SK-N-SH (cell line): ENCODE measurements at places on chromosomes 3 and 15.

GRCh38 chr15:35697549-35698299, 151.8 kb upstream of the DPH6 start:
- DNase-seq, result no peak

GRCh38 chr15:91603384-91604080, 250.0 kb upstream of the SLCO3A1 start:
- DNase-seq, result no peak

DNA sequence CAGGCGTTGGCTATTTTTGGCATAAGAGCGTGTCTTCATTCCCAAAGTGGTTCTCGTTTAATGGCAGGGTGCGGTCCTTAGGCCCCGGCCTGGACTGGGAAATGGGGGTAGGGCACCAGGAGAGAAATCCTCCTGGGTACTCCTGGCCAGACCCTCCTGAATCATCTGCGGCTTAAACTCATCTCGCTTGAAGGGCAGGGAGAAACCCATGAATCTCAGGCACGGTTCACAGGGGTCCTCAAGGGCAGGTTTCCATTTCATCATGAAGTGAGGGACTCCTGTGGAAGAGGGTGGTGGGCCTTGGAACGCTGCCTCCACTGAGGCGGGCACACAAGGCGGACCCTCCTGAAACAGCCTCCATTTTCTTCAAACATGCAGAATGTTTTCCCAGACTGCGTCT, 48.4 kb downstream of the KLF13 start:
- no peak for DNase-seq

- DNase-seq, result no peak
Observed at GRCh38 chr3:14431452-14431916, 29.1 kb downstream of the SLC6A6 start.

- DNase-seq, result no peak
Observed at GRCh38 chr3:72903004-72903403, 15.2 kb downstream of the GXYLT2 start.

- no peak for DNase-seq
Observed at GRCh38 chr15:92069308-92070250, 216.1 kb downstream of the SLCO3A1 start.

DNA sequence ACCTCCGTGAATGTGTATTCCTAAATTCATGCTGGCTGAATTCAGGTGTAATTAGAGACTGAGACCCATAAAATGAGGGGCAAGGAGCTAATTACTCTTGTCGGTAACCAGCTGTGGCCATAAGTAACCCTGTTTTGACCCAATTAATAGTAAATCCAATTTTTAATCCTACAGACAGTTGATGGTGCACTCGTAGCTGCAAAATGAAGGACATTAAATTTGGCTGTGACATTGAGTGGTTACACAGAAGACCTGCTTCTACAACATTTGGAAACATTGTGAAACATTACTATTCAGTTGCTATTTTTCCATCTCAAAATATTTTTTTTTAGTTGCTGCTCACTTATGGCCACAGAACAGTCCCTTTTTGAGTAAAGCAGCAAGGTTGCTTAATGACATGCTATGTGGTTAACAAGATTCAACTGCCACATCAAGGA, 33.0 kb downstream of the MBNL1 start:
- DNase-seq, result no peak

GRCh38 chr3:59654123-59654479, 604.3 kb upstream of the CFAP20DC start:
- DNase-seq, result no peak

GRCh38 chr3:182485301-182485700, 308.0 kb upstream of the ATP11B start:
- DNase-seq, result no peak

GRCh38 chr15:91853511-91853947, at the start of gene SLCO3A1:
SLCO3A1 (plus strand) TSS chr15:91853708.
- DNase-seq, result peak; percentile 91

DNA sequence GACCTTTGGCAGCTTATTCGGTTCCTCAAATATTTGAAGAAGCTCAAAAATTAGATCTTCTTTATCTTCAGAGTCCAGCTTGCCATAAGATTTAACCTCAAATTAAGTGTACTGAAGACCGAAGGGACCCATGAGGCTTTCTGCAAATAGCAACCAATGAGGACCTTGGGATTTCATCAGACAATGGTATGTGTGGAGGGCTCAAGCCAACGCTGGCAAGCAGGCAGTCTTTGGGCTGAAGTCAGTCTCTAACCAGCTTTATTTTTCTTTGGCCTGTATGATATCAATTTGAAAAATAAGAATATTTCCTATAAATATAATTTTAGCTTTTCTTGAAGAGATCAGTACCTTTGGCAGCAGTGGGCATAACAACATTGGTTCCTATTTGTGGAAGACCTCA, 692.7 kb downstream of the MCTP2 start:
- no peak for DNase-seq

DNA sequence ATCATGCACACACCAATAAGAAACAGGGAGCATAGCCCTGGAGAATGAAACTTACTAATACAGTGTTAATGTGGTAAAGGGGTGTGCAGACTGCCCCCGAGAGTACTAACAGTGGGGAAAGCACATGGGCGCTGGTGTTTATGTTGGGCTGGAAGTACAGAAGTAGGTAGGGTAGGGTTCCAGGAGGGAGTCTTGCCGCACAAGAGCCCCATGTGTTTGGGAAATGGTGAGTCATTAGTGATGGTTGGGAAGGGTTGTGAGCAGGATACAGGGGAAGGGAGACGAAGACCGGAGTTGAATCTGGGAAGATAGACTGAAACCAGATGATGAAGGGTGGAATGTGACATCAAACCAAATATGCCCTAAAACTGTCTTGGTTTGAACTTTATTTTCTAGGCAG, 117.1 kb downstream of the THSD4 start:
- no peak for DNase-seq

GRCh38 chr15:64738226-64739095, 36.9 kb downstream of the RBPMS2 start:
- no peak for DNase-seq

GRCh38 chr3:140499114-140499757, 178.6 kb upstream of the TRIM42 start:
- peak; percentile 19 for DNase-seq

- DNase-seq, result no peak
Observed at GRCh38 chr3:125238759-125239158, 26.2 kb upstream of the SLC12A8 start.

- peak; percentile 25 for DNase-seq
Observed at GRCh38 chr3:48467110-48467454, 20.5 kb downstream of the ATRIP start.

DNA sequence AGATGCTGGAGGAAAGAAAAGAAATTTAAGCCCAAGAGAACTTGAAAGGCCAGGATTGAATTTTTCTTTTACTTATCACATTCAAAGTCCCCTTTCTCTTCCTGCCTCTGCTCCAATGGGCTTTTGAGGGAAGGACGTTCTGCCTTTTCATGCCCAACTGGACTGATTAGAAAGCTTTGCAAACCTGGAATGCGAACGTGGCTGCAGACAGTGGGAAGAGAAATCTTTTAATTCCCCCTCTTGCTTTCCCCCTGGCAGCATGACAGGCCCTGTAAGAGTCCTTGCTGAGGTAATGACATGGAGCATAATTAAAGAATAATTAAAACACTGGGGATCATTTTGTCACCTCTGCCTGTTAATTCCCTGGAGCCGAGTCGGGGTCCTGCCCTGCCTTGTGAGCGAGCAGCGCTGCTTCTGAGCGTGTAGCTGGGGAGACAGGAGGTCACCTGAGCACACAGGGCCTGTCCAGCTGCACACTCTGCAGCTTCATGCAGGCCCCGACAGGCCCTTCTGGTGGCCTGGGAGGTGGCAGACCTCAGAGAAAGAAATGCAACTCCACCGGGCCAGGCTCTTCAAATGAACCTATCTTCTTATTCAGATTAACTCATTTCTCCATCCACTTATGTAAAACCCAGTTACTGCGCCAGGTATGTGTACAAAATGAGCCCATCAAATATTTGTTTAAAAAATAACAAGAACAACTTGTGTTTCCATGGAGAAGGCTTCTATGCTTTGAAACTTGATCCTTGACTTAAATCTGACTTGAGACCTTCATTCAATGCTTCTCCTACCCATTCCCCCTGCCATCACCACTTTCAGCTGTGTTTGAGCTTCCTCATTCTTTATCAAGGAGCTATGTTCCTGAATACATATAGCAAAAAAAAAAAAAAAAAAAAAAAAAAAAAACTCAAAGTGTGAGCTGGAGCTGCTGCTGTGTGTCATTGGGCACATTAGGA, 628.2 kb upstream of the CFAP20DC start:
- DNase-seq, result no peak

GRCh38 chr3:123038751-123039150, 11.2 kb upstream of the SEMA5B start:
- DNase-seq, result no peak

DNA sequence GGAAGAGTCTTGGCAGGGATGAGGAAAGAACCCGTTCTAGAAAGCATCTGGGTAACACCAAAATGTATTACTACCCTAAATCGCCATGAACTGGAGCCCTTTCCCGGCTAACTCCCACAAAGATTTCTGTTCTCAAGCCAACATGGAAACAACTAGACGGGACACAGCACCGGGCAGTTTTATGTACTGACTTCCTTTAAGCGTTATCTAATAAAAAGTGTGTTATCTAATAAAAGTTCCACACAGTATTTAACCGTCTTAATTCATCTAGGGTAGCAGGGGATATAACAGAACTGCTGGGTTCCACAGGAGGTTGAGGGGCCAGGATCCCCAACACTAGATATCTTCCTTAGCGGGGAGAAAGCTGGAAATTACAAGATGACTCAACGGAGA, 347 bp upstream of the C3orf62 start:
- DNase-seq, result no peak

DNA sequence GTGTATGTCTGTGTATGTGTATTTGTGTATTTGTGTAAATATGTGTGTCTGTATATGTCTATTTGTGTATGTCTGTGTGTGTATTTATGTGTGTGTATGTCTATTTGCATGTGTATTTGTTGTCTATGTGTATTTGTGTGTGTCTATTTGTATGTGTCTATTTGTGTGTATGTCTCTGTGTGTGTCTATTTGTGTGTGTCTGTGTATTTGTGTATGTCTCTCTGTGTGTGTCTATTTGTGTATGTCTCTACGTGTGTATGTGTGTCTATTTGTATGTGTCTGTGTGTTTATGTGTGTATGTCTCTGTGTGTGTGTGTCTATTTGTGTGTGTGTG, 30.4 kb downstream of the PTH1R start:
- no peak for DNase-seq

DNA sequence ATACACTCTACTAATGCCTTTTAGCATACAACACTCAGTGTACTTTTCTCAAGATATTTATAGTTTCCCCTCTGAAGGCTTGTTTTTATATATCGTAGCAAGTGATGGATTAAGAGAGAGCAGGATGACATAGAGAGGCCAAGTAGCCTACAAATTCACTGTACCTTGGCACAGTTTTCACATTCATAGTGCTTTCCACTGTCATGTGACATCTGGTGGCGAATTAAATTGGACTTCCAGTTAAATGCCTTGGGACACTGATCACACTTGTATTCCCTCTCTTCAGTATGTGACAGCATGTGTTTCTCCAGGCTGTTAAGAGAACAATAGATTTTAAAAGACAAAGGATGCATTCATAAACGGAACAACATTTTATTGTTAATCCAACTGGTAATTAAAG, 541.1 kb downstream of the MECOM start:
- no peak for DNase-seq

- no peak for DNase-seq
Observed at GRCh38 chr3:72048873-72049272, 263.9 kb upstream of the PROK2 start.

GRCh38 chr3:114299421-114299820, 5.6 kb downstream of the TIGIT start:
- DNase-seq, result peak; percentile 57

GRCh38 chr3:172142051-172142863, 102.9 kb downstream of the FNDC3B start:
- no peak for DNase-seq

DNA sequence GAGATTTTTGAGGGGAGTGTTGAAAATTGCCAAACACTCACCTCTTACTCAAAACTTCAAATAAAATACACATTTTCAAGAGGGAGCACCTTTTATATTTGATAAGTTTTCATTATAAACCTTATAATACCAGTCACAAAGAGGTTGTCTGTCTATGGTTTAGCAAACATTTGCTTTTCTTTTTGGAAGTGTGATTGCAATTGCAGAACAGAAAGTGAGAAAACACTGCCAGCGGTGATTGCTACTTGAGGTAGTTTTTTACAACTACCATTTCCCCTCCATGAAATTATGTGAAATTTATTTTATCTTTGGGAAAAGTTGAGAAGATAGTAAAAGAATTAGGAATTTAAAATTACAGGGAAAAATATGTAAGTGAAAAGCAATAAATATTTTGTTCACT, 20.1 kb downstream of the DIPK2A start:
- DNase-seq, result no peak

DNA sequence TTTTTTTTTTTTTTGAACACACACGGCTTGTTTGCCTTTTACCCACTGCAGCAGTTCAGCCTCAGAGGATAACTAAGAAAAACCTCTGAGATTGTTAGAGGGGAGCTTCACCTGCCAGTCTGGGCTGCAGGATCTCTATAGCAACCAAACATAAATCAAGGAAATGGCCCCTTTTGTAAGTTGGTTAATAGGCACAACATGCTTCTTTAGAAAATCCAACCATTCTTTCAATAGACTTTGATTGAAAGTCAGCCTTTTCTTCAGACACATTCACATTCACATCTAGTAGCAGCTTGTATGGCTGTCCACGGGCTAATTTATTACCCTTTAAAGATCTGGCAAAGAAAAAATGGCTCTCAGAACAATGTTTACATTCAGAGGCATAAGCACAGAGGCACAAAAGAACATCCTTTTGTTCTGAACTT, 136.6 kb upstream of the RARB start:
- DNase-seq, result no peak

DNA sequence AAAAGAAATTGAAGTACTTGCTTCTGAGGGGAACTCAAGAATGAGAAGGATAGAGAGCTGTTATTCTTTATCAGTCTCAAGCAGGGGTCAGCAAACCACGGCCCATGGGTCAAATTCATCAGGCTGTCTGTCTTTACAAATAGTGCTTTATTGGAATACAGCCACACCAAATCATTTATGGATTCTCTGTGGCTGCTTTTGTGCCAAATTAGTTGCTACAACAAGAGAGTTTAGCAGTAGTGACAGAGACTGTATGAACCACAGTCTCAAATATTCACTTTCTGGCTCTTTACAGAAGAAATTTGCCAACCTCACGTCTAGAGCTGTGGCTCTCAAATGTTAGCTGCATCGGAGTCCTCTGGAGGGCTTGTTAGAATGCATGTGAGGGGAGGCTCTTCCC, 258.0 kb upstream of the RARB start:
- no peak for DNase-seq

- no peak for DNase-seq
Observed at GRCh38 chr3:775178-775880, 317.5 kb upstream of the CNTN6 start.

- no peak for DNase-seq
Observed at GRCh38 chr3:167940241-167940640, 155.5 kb downstream of the GOLIM4 start.

GRCh38 chr15:91864664-91865063, 11.2 kb downstream of the SLCO3A1 start:
- DNase-seq, result no peak

GRCh38 chr3:32419742-32420125, 28.1 kb downstream of the CMTM7 start:
- DNase-seq, result no peak
